ENCODE measurements at places on chromosomes 12 and 14. TPM values are rescaled to one million over a fixed set of nuclear protein-coding genes. Genes with fewer than 3 reads are reported as not detected.

GRCh38 chr14:98682033-98682432, 590.0 kb downstream of the BCL11B start:
- DNase-seq: no peak

- DNase-seq: no peak
Measured at GRCh38 chr12:41202051-41202450, 13.9 kb downstream of the PDZRN4 start.

GRCh38 chr14:49960453-49960852, 67.6 kb downstream of the ARF6 start:
- DNase-seq: no peak

DNA sequence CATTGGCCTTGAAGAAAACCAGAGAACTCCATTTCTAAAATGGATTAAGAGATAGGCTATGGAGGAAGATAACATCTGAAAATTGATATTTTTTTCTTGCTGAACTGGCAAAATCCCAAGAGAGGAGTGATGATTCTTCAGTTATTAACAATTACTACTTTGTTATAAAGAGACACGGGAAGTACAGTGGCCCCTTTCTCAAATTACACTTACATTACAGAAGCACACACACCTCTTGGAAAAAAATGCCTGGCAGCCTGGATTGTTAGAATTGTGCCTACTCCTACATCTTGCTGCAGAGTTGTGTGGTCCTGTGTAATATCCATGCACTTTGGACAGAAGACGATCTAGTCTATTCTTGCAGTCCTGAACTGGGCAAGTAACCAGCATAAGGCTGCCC, 71.7 kb downstream of the TGFB3 start:
- DNase-seq: no peak

- peak; percentile 71 for DNase-seq
Measured at GRCh38 chr14:23062002-23062401, 4.7 kb upstream of the CDH24 start.

DNA sequence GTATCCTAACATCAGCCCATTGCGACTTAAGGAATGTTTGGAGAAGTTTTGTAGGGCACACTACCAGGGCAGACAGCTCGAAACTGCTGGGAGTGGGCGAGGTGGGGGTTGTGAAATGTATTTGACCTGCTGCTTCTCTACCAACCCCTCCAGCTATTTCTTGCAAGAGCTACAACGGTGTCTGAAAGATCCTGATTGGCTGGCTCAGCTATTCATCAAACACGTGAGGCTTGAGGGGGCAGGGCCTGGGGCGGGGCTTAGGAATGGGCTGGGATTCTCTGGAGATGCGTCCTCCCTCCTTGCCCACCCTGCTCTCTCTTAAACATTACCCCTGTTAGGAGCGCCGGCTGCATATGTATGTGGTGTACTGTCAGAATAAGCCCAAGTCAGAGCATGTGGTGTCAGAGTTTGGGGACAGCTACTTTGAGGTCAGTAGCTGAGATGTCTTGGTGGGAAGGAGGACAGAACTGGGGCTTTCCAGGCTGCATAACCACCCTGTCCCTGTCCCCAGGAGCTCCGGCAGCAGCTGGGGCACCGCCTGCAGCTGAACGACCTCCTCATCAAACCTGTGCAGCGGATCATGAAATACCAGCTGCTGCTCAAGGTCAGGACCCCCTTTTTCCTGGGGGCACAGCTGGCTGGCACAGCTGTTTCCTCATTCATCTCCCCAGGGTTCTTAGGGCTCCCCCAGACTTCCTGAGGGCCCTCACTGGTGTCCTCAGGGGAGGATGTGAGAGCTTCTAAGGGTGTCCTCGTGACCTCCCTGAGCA, 3.1 kb downstream of the ARHGEF25 start:
- no peak for DNase-seq

DNA sequence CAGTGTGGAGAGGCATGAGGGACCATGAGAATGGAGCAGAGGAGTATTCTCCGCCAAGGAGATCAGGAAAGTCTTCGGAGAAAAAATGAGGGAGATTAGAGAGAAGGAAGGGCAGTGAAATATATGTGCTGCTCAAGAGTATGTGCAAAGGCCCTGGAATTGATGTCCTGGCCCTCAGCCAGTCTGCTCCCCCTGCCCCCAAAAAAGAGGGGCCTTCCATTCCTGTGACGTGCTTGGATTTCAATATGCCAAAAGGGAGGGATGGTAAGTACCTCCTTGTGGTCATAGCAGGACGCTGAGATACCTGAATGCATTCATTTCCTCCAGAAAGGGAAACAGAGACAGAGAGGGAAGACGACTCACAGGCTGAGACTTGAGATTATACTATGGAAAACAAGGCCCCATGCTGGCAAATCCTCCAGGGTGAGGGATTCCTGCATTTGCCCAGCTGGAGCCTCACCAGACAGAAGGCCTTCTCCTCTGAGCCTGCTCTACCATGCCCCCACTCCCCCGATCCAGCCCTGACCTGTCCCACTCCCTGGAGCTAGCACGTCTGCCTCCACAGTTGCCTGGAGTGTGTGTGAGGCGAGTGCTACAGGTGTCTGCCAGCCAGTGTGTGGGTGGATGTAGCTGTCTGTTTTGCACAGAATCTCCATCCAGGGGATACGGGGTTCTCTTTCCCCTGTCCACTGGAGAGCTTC, 3.9 kb upstream of the RARG start:
- no peak for DNase-seq

GRCh38 chr12:5612556-5613410, 180.9 kb downstream of the NTF3 start:
- DNase-seq: no peak

Gene CD163L1
- 1.9 TPM for total RNA-seq

Gene C12orf60
- 0.31 TPM for total RNA-seq

Gene SMARCD1
- 71.4 TPM for total RNA-seq

Gene MUCL1
- total RNA-seq: 1,024 TPM

Gene ZC2HC1C
- 0.53 TPM for total RNA-seq

Gene MFAP5
- total RNA-seq: 70.5 TPM

Gene LRP1
- total RNA-seq: 115 TPM

Gene SLC41A2
- total RNA-seq: 1.8 TPM

All from suprapubic skin (tissue), 4 donors.